Activated CD8-positive, alpha-beta memory T cell treated with anti-CD3 and anti-CD28 coated beads, Interleukin-2, amount 50 U/mL, for 4 hours (primary cell): ENCODE measurements at places on chromosomes 6 and 20.

GRCh38 chr6:43738877-43739641 is 31.0 kb upstream of the VEGFA start:
- DNase-seq = no peak

GRCh38 chr6:35025232-35026188 is 115.6 kb downstream of the TCP11 start:
- no peak for DNase-seq

DNA sequence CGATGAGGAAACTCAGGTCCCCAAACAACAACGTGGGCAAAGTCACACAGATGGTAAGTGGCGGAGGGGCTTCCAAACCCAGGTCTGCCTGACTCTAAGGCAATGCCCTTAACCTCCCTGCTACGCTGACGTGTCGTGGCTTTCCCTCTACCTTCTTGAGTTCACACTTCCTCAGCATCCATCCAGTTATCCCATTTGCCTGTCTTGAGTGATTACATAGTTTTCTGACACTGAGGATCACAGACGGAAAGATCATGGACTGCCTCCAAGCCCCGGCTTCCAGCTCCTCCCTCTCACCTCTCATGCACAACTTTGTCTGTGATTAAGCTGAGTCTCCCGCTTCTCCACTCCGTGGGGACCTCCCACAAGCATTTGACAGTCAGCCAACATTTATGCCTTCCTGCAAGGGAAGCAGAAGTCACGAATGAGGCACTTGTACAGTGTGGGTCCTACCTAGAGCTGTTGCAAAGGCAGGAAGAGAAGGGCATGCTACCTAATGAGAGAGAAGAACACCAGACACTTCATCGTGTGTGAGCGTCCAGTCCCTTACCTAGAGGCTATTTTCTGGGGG is 33.8 kb downstream of the TBC1D7 start:
- DNase-seq = no peak

DNA sequence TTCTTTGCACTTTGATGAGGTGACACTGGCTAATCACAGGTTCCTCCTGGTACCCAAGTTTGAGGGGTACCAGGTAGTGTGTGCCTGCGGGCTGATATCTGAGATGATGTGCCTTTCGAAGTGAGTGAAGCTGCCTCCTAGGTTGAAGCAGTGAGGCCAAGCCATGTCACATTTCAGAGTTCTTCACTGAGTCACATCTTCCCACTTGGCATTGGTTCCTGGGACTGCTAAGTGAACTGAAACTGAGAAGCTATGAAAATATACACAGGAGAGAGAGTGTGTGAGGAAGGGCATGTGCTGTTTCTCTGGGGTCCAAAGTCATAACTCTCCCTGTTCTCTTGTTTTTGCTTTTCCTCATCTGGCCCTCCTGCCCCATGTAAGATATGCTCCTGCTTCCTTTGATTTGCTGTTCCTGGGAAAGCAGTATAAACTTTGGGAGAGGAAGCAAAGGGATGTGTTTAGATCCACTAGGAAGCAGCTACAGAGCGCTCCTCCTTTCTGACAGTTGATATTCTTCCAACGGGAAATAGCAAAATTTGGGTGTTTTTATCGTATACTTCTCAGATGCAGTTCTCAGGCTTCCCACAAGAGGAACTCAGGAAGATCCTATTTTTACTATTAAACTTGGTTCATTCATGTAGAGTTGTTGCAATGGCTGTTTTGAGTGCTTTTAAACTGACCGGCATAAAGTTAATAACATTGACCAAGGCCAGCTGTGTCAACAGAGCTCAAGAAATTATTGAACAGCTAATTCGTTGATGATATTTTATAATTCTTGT is 153.7 kb downstream of the MOXD1 start:
- DNase-seq = no peak

DNA sequence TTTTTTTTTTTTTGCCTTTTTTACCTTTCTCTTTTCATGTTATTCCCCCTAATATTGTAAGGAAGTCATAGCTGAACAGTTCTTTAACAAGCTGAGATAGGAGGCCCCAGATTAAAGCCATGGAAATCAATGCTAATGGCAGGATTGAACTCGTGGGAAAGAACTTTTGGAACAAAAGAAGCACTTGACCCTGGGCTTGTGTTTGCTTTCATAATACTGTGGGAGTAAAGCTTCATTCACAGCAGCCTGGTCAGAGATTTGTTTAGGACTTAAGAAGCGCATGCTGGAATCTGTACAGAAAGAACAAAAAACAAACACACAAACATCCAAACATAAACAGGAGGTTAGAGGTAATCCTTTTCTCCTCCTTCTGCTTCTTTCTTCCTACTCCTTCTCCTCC is 5.1 kb downstream of the HEY2 start:
- no peak for DNase-seq

GRCh38 chr6:149094156-149094555 is 223.4 kb upstream of the TAB2 start:
- DNase-seq = no peak
